ENCODE measurements at places on chromosomes 2 and 18.

DNA sequence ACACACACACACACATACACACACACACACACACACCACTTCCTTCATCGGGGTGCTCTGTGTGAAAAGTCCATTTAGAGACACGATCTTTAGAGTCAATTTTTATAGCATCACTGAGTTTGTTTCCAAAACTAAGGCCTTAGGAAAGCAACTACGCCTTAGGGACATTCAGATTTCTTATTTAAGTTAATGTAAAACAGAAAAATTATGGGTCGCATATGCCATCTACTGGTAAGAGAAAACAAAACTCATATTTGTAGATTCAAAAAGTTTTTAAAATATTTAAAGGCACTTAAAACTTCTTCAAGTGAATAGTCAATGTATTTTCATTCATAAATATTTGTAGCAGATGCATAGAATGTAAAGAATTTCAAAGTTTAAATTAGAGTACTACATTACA, 166.2 kb downstream of the ATAD2B start:
- H3K36me3 ChIP-seq = no peaks in the 10 kb centered on the region
- H3K4me1 ChIP-seq = peaks cover 8% of the 10 kb centered on the region
- no peaks in the 10 kb centered on the region for H3K27me3 ChIP-seq
- H3K4me3 ChIP-seq = no peak overlapping the region
- no peak for DNase-seq

DNA sequence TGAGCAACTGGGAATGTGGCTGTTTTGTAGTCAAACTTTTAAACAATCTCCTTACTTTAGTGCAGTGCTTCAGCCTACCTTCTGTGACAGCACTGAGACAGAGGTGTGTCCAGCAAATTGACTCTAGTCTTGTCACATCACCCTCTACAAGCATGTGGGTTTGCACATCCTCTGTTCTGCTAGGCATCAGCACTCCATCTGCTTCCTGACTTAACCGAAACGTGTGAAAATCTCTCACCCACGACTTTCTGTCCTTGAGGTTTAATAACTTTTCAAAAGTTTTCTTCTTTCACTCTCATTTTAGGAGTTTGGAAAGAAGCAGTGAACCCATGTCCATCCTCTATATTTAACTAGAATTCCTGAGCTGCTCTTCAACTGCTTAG, 42.6 kb downstream of the TTR start:
- no peaks in the 10 kb centered on the region for H3K4me1 ChIP-seq
- no peak overlapping the region for H3K4me3 ChIP-seq
- H3K27ac ChIP-seq = no peak overlapping the region

GRCh38 chr2:113184531-113185230, 10.9 kb downstream of the PSD4 start:
- no peaks in the 10 kb centered on the region for H3K36me3 ChIP-seq
- no peak for DNase-seq
- H3K27me3 ChIP-seq = no peaks in the 10 kb centered on the region
- H3K4me3 ChIP-seq = no peak overlapping the region
- peaks cover 42% of the 10 kb centered on the region for H3K4me1 ChIP-seq
- no peak overlapping the region for H3K27ac ChIP-seq

GRCh38 chr2:136407952-136408318, 290.0 kb upstream of the CXCR4 start:
- H3K4me1 ChIP-seq = no peaks in the 10 kb centered on the region
- H3K27me3 ChIP-seq = no peaks in the 10 kb centered on the region
- no peak for DNase-seq
- no peak overlapping the region for H3K27ac ChIP-seq
- no peak overlapping the region for H3K4me3 ChIP-seq
- no peaks in the 10 kb centered on the region for H3K36me3 ChIP-seq
